ENCODE measurements at places on chromosomes 3 and 15.

- no peak for DNase-seq
Observed at GRCh38 chr3:88462230-88462629, 312.5 kb downstream of the C3orf38 start.

DNA sequence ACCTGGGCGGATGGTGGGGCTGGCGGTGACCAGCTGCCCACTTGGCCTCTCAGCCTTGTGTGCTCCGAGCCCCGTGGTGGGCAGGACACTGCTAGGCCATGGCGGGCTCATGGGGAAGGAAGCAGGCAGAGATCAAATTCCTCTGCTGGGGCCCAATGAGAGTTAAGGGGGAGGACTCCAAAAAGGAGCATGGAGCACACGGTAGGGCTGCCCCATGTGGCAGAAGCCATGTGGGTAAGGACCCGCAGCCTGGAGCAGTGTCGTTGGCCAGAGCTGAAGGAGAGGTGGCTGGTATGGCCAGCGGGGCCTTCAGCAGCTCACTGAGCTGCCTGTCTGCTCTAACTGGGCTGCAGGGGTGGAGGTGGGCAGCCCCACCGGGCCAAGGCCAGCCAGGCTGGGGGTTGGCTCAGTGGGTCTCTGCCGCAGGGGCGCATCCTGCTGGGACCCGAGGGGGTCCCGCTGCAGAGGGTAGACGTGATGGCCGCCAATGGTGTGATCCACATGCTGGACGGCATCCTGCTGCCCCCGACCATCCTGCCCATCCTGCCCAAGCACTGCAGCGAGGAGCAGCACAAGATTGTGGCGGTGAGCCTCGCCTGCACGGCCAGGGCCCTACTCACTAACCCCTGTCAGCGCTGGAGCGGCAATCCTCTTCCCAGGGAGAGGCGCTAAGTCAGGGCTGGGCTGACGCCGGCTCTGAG, 11.3 kb downstream of the STAB1 start:
- DNase-seq = peak; percentile 31

DNA sequence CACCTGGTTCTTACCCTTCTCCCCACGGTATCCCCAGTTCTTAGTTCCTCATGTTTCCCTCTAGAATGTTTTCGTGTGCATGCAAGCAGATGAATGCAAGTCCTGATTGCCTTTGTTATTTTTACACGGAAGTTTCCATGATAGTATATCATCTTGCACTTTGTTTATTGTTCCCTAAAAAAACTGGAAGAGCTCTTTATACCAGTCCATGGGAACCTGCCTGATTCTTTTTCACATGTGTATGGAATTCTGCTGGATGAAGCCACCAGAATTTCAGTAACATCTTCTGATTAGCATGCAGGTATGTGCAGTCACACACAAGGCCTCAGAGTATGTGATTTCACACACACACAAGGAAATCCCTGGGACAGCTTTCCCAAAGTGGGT, 16.0 kb upstream of the LRRK1 start:
- no peak for DNase-seq

GRCh38 chr3:61820306-61820992, 259.1 kb downstream of the PTPRG start:
- no peak for DNase-seq

- DNase-seq = no peak
Observed at GRCh38 chr15:78104566-78105475, 12.5 kb downstream of the SH2D7 start.
